ENCODE measurements at places on chromosomes 1 and 21.
A peak's percentile ranks its signal among the peaks of the same experiment; 100 is the strongest.

- DNase-seq, result no peak
Observed at GRCh38 chr1:46655848-46656247, 12.3 kb downstream of the ATPAF1 start.

- no peak for DNase-seq
Observed at GRCh38 chr1:238900334-238900865, 486.0 kb upstream of the CHRM3 start.

DNA sequence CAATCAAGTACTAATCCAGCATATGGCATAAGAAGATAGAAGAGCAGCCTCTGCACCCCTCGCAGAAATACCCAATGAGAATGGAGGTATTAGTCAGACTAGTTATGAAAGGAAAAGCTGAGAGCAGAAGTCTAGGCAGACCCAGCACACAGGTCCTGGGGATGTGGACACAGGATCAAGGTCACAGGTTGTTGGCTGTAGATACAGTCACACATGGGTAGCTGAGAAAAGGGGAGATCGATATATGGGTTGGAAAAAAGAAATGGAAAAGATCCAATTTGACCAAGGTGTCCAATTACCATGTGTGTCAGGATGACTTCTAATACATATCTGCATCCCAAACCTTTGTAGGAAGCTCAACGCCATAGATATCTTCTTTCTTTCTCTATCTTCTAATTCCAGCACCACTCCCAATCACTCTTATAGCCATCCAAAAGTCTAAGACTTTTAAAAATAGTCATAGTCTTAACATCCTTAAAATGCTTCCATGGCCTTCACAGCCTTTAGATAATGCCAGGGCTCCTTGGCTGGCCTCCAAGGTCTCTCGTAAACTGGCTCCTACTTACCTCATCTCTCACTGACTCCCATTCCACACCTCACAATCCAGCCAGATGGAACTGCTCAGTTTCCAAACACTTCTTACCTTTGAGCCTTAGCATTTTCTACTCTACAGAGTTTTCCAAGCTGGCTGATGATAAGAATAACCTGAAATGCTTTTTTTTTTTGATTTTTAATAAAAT, 8.3 kb upstream of the ZC3H11B start:
- no peak for DNase-seq

- DNase-seq, result no peak
Observed at GRCh38 chr21:46243960-46244361, 15.4 kb upstream of the LSS start.

- no peak for DNase-seq
Observed at GRCh38 chr1:44313265-44313918, 41.7 kb downstream of the ERI3 start.

- peak; percentile 65 for DNase-seq
Observed at GRCh38 chr1:35929730-35930592, 944 bp upstream of the AGO3 start.

- DNase-seq, result no peak
Observed at GRCh38 chr1:51309291-51309690, 21.1 kb downstream of the TTC39A start.

DNA sequence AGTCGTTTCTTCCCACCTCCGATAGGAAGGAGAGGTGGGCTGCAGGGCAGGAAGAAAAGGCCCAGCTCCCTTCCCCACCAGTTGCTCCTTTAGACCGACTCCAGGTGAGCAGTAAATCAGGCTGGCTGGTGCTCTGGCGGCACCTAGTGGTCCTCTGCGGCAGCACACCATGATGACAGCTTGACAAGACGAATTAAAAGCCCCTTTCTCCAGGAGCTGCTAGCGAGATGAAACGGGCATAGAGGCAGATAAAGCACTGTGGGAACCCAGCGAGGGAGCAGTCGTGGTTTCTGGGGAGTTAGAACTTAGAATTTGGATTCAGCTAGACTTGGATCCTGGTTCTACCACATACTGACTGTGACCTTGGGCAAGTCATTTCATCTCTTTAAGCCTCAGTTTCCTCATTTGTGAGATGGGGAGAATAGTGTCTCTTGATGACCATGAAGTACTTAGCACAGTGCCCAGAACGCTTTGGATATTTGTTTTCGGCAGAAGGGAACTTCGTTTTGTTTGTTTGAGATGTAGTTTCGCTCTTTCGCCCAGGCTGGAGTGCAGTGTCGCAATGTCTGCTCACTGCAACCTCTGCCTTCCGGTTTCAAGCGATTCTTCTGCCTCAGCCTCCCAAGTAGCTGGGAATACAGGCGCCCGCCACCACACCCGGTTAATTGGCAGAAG, 21.8 kb upstream of the COL9A2 start:
- peak; percentile 82 for DNase-seq

- DNase-seq, result no peak
Observed at GRCh38 chr1:106907795-106908194, 148.7 kb upstream of the PRMT6 start.

DNA sequence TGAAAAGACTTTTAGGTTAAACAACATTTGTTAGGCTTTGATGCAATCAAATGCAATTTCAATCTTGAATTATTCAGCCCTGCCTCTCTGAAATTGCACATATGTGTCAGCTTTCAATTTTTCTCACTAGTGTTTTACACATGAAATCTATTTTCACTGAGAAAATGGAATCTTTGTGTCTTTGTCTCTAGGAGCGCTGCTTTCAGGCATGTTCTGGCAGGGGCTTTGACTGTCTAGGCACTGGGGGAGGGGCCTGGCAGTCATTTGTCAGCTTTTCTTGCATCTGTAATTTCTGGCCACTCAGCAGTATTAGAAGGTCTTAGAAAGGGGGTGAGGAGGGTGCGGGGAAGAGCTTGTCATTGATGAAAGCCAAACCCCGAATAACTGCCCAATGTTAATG, 264.4 kb downstream of the PTPRC start:
- no peak for DNase-seq

- DNase-seq, result no peak
Observed at GRCh38 chr1:31739346-31739745, 24.8 kb downstream of the ADGRB2 start.

- DNase-seq, result no peak
Observed at GRCh38 chr1:102047724-102048123, 51.0 kb upstream of the OLFM3 start.

GRCh38 chr1:177755851-177756560, 213.9 kb downstream of the SEC16B start:
- DNase-seq, result no peak

DNA sequence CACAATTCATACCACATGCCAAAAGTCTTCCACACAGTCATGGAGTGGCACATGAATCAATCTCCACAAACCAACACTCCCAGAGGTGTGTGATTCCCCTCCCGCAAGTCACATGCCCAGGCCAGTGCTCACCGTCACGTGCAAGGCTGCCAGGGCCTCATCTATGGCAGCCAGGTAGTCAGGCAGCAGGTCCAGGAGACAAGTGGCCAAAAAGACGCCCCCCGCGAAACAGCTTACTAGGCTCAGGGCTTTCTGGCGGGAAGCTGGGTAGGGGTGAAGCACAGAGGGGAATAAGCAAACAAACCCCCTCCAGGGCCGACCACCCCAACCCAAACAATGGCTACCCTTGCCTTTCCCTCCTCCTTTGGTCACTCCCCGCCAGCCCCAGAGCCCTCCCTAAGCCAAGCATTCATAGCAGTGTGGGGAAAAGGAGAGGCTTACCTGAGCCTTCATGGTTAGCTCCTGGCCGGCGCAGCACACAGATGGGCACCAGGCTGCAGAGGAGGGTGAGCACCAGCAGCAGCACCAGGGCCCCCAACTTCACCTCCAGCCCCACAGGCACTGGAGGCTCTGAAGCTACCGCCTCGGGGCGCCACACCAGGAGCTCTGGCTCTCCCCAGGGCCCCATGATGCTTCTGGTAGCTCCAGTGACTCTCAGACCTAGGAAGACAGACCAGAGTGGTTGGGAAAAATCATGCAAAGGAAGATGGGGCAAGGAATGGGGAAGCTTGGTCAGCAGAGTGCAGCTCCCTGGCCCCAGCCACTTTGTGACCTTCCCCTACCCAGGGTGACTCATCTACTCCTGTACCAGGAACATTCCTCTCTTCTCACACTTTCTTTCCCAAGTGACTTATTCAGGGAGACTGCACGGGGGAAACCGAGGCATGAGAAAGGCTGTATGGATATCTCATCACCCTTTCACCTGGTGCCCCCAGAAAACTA, 978 bp downstream of the SLC39A1 start:
- peak; percentile 58 for DNase-seq

- DNase-seq, result no peak
Observed at GRCh38 chr1:6180707-6181311, 688 bp upstream of the CHD5 start.

All from fibroblast of villous mesenchyme (primary cell).